ENCODE measurements at places on chromosomes 11 and 22. TPM values are rescaled to one million over a fixed set of nuclear protein-coding genes. Genes with fewer than 3 reads are reported as not detected.
A peak's percentile ranks its signal among the peaks of the same experiment; 100 is the strongest.

DNA sequence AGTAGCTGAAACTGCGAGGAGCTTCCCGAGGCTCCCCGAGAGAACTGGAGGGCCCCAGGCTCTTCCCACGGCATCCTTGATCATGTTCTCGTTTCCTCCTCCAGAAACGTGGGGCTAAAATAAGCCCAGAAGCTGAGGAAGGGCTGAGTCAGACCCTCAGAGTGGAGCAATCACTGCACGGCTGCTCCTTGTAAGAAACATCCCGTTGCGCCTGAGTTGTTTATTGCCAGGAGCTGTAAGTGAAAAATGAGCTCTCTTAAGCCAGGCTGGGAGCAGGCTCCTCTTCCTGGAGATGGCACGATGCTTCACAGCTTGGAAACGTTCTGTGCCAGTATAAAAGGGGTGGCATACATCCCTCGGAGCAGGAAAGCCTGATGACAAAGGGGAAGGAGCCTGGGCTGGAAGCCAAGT lies 47.3 kb upstream of the SYN3 start:
- DNase-seq, result no peak

Gene P2RY6
- 2.2 TPM for total RNA-seq

Gene USH1C
- total RNA-seq, result 14.3 TPM

Gene SCT
- total RNA-seq, result not detected

- no peak for DNase-seq
Observed at GRCh38 chr22:23257889-23258825, 77.8 kb downstream of the BCR start.

Gene CCDC87
- total RNA-seq, result 0.55 TPM

Gene RAB39A
- 0.42 TPM for total RNA-seq

DNA sequence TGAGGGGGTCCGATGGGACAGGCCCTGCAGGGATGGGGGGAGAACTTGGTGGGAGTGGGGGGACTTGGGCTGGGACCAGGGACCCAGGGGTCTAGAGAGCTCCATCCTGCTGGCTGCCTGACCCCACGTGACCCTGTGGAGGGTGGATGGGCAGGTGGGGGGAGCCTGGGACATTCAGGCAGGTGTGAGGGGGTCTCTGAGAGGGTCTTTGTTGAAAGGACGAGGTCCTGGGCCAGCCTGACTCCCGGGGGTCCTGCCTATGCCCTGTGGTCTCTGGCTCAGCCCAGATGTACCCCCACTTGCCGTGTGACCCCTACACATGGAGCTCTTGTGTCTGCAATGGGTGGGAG lies 7.5 kb downstream of the LRRC56 start:
- DNase-seq, result no peak

Gene OR5B12
- not detected for total RNA-seq

DNA sequence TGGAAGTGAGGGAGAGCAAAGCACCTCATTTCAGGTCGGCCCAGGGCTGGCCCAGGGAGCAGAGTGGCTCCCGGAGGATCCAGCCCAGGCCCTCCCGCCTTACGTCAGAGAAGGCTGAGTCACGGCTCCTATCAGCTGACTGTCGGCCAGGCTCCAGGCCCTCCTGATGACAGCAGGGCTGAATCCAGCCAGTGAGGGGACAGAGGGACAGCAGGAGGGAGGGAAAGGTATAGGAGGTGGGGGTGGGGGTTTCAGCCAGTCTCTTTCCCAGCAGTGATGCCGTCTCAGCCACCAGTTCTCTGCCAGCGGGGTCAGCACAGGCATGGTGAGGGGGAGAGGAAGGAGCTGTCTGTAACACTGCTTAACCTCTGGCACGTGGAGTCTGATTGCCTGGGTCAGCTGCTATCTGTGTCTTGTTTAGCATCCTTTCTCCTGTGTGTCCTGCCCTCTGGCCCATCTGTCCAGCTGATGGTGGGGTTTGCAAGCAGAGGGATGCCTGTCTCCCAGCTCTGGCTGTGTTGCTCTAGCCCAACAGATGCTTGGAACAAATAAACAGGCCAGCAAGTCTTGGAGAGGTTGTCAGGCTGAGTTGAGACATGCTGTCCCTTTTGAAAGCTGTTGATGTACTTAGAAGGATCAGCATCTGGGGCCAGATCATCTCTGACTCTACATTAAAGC lies 74.0 kb downstream of the ADAMTS15 start:
- DNase-seq, result peak; percentile 92

- DNase-seq, result peak; percentile 55
Observed at GRCh38 chr11:118914178-118914918, 11.4 kb downstream of the BCL9L start.

DNA sequence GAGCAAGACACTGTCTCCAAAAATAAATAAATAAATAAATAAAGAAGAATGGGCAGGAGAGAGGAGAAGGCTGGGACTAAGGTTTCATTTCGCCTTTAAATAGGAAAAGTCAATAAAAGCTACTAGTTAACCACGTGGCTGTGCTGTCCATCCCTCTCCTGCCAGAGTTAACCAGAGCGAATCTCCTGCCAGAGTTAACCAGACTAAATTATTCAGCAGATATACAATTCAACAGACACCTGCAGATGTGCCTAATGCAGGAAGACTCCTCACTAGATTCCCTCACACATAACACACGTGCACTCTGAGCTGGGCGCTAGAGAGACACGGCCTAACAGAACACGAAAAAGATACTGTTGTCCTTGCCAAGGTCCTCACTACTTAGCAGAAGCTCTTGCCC lies 156.1 kb downstream of the IGLL1 start:
- DNase-seq, result no peak

- DNase-seq, result no peak
Observed at GRCh38 chr11:107785401-107785800, 73.2 kb downstream of the SLC35F2 start.

GRCh38 chr11:91871791-91872190 lies 352.8 kb upstream of the FAT3 start:
- DNase-seq, result no peak

Gene OR4P4
- not detected for total RNA-seq

Gene TIMP3
- total RNA-seq, result 279 TPM

DNA sequence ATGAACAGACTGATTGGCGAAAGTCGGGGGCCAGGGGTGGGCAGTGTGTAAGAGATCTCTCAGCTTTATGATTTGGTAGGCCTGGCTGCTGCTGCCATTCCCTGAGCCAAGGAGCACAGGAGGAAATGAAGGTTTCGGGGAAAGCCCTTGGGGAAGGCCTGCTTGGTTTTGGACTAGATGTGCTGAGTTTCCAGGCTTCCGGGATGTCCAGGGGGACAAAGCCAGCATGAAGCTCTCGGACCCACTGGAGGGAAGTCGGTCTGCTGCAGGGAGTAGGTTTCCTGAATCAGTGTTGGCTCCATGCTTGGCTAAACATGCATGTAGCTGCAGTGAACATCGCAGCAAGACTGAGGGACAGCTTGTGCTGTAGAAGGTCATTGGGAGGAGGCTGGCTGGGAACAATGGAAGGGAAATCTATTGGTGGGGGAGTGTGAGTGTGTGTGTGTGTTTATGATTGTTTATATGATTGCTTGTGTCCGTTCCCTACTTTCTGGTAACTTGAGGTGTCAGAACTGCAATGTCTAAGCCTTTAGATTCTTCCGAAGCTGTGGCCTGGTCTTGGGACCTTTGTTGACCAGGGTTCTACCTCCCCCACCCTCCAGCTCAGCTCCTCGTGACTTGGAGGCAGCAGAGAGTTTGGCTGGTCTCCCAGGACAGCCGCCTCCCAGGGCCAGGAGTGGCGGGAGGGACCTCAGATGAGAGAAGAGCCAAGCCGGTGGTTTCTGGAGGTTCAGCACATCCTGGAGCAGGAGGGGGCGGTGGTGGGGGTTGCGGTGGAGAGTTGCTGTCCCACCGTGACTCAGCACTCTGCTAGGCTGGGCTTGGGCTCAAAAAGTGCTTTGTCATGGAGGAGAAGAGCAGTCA lies 4.0 kb upstream of the FTH1 start:
- peak; percentile 98 for DNase-seq

DNA sequence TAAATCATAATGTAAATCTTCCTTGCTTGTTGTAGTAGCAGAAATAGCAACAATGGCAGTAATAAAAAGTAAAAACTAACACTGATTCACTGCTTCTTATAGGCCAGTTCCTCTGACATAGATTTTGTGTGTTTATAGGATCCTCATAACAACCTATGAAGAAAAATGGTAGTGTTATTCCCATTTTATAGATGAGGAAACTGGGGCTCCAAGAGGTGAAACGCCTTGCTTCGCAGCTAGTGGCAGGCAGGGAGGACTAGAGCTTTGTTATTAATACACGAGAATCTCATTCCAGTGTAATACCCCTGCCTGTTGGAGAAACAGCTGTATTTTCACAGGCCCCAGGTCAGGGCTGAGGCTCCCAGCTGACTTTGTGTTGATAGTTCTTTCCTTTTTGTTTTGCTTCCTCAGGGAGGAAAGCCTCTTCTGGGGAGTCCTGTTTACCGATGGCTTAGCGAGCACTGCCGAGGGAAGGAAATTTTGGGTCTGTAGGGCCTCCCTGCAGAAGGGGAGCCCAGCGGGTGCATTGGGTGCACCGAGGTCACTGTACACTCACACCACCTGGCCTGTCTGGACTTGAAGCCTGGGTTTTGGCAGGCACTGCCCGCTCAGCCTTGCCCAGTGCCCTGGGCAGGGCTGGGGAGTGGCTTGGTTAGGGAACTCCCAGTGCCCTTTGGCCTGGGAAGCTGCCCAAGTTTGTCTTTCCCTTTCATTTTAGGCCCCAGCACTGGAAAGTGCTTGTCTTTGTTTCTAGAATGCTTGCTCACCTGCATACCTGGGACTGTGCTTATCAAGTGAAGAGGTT lies 13.5 kb downstream of the KIAA1671 start:
- DNase-seq, result peak; percentile 75

- no peak for DNase-seq
Observed at GRCh38 chr22:38312261-38312800, 4.9 kb downstream of the CSNK1E start.

GRCh38 chr22:37284126-37284804 lies 2.0 kb downstream of the CYTH4 start:
- DNase-seq, result no peak

Gene AGBL2
- total RNA-seq, result 4.9 TPM

GRCh38 chr22:19578180-19579004 lies 54.2 kb upstream of the CLDN5 start:
- DNase-seq, result no peak

DNA sequence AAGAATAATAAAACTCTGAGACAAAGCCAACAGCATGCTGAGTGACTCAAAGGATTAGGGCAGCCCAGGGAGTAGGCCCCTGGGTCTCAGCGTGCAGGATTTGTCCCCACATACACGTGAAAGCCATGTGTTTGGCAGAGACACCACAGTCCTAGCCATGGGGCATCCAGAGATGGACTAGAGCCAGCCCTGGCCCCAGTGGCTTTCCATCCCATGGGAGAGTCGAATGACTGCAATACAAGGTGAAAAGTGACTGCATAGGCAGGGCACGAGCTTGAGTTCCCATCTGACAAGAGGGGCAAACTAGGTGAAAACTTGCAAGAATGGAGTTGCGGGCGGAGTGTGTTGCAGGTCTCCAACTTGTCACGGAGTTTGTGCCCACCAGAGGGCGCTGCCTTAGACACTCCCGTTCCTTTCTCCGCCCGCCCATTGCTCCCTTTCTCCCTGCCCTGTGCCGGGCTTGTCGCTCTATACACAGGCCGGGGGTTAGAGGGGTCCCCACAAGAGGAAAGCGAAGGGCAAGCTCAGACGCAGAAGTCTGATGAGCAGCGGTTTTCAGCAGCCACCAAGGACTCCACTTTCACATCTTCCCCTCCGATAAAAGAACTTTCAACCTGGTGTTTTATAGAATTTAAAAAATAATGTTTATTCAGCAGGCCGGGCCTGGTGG lies 24.2 kb downstream of the TSKU start:
- DNase-seq, result peak; percentile 89

Gene NXPE1
- not detected for total RNA-seq

DNA sequence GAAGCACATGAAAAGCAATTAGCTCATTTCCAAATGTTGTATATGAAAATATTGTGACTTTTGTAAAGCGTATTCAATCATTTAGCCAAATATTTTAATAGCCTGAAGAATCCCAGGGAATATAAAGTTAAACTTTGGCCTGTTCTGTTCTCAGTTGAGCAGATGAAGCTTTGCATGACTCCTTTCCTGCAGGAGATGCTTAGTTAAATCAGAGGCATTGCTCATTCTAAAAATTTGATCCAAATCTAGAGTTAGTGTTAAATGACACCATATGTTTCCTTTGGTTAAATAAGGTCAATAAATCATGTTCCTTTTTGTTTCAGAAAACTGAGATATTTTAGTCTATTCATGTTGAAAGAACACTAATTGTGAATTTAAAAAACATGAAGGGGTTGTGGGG lies 51.2 kb upstream of the BIRC3 start:
- no peak for DNase-seq

Measured in ureter (tissue), 1 donor.